NCI-H1048 (cell line): ENCODE measurements at places on chromosomes 3 and 15.
A peak's percentile ranks its signal among the peaks of the same experiment; 100 is the strongest.

DNA sequence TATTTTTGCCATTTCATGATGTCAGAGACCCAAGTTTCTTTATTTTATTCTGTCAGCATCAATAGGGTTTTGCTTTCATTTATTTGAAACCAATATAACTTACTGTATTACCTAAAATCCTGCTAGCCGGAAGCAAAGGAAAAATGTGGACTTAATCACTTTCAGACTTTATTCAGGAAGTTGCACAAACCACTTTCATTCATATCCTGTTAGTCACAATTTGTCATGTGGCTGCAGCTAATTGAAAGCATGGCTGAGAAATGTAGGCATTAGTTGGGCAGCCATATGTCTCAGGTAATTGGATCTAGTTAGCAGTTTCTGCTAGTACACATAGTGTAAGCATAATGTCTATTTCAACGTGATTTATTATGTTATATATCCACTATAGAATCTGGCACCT, 462.3 kb upstream of the SGO1 start:
- DNase-seq: no peak

DNA sequence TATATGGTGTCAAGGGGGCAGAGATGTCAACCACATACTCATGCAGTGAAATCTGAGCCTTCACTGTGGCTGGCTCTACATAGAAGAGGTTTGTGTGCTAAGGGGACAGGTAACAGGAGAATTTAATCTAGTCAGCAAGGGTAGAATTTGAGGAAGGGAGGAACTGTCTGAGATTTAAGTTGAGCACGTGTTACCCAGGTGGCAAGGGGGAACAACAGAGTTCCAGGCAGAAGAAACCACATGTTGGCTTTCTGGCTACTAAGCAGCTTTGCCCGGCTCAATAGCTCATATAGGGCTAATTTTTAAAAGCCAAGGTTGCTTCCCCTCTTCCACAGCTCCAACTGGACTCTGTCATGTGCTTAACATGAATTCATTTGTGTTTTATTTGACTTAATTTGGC, 397.6 kb downstream of the EDEM1 start:
- DNase-seq: no peak

- no peak for DNase-seq
Measured at GRCh38 chr15:78800189-78800588, 11.1 kb downstream of the ADAMTS7 start.

DNA sequence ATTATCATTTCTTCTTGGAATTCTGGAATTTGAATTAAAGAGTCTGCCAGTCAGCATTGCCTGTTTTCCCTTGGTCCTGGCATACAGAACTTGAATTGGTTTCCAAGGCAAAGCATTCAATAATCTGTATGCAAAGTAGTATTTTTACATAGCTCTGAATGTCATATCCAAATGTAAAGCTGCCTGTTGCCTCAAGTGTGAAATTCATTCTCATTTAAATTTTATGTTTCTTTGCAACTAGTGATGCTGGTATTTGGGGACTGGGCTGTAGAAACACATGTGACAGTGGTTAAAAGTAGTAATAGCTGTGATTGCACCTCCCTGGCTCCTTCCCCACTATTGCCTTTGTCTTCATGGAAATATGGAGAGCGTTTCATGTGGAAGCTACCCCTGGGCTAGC, 743.9 kb upstream of the GOLIM4 start:
- DNase-seq: peak; percentile 81

DNA sequence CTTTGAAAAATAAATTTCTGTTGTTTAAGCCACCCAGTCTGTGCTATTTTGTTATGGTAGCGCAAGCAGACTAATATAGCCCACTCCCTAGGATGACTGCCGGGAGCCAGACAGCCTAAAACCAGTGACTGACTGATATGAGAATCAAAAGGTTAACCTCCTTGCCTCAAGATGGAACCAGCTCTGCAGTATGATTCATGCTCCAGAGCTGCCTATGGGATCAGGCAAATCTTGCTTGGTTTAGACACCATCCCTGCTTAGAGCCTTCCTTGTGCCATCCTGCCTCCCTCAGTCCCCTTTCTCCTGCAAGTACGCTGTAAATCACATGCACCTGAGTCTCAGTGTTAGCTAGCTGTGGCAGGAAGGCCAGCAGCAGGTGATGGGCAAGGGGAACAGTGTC, 39.3 kb downstream of the TRANK1 start:
- no peak for DNase-seq

DNA sequence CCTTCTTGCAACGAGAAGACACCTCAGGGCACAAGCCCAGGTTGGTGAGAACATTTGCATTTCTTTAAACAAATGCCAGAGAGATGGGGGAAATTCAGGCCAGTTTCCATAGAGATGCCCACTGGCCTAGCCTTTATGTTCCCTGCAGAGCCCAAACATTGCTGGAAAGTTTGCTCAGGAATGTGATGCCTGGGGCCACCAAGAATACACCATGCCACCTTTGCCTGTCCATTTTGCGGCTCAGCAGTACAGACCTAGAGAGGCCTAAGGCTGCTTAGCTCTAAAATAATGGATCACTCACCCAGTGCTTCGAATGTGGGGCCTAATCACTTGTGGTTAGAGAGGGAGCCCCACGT, 210.0 kb downstream of the RPLP1 start:
- no peak for DNase-seq

- DNase-seq: no peak
Measured at GRCh38 chr15:88242586-88243555, 13.7 kb downstream of the NTRK3 start.

DNA sequence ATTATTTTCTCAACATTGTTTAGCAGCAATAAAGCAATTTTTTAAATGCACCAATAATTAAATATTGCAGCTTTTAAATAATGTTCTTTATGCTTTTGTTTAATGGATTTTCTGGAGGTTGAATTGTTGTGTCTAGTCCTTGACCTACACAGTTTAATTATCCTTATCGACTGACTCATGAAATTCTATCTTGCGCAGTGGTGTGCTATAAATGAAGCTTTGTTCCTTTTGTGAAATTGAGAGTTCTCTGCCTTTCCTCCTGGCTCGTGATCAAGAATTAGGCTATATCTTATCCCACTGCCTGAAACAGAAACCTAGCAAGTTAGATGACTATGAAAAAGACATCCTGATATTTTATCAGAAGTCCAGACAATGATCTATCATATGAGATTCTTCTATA, 37.0 kb upstream of the PIK3R4 start:
- no peak for DNase-seq

DNA sequence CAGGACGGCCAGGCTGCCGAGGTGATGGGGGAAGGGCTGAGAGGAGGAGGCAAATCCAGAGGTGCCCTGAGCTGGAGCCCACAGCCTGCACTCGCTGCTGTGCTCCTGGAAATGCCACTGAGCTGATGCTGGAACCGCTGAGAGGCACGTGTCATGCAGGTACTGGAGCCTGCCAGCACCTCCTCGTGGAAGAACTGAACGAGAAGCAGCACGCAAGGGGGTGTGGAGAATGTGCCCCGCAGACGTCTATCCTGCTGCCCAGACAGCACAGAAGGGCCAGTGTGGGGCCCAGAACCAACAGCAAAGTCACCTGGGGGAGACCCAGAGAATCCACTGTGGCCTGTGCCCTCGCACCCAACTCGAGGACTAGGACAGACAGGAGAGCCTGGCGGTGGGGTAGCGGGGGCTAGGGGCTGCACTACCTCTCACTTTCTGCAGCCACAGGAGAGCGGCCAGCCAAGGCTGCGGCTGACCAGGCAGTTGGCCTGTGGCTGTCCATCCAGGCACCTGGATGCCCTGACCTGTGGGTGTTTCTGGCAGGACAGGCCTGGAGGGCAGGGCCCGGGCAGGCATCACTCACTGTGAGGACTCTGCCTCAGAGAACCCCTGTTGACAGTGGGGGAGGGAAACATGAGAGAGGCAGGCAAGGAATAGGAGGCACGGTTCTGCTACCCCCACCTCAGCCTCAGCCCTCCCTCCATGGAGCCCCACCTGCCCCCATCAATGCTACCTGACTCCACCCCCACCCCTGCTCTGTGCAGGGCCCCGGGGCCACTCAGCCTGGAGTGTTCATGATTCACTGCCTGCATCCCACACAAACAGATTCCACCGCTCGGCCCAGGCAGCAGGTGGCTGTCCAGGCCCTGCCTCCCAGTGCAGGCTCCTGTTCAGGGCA, 213.1 kb downstream of the TBC1D2B start:
- no peak for DNase-seq

- DNase-seq: no peak
Measured at GRCh38 chr15:100728371-100729201, 126.2 kb downstream of the ASB7 start.

- no peak for DNase-seq
Measured at GRCh38 chr3:197364410-197365071, 66.1 kb upstream of the DLG1 start.
